ENCODE measurements at places on chromosomes 11 and 22. TPM values are rescaled to one million over a fixed set of nuclear protein-coding genes. Genes with fewer than 3 reads are reported as not detected.
A peak's percentile ranks its signal among the peaks of the same experiment; 100 is the strongest.

DNA sequence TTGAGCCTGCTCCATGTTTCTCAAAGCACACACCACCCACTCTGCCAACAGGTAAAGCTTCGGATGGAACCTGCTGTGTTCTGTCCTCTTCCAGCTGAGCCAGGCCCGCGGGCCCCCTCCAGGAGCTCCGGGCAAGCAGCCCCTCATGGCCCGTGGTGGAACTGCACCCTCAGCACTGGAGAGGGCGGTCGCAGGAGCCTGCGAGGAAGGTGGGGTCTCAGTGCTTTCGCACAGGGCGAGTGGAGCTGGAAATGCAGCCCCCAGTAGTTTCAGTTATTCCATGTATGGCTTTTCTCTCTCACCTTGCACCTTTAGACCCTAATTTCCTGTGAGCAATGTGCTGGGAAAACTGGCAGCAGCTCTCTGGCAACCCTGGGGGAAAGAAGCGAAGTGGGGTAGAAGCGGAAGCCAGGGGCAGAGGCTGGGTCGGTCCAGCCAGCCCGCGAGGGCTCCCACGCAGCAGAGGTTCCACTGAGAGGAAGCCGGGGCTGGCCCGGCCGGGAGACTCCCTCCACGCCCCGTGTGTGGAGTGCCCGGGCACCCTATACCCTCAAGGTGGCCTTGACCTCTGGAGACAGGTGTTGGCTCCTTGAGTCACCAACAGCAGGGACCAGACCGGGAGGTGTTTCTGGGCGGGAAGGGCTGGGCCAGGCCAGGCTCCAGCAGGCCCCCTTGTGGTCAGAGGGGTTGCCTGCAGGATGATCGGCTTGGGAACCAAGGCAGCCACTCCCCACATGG lies 119.9 kb upstream of the TMEM45B start:
- DNase-seq, result peak; percentile 18
- H3K27me3 ChIP-seq, result no peaks in the 10 kb centered on the region
- H3K27ac ChIP-seq, result no peak overlapping the region
- H3K4me3 ChIP-seq, result peak overlapping the region; percentile 30
- peaks cover 6% of the 10 kb centered on the region for H3K4me1 ChIP-seq
- no peaks in the 10 kb centered on the region for H3K36me3 ChIP-seq

GRCh38 chr11:6402561-6402981 lies 12.3 kb downstream of the SMPD1 start:
- H3K36me3 ChIP-seq, result no peaks in the 10 kb centered on the region
- H3K4me1 ChIP-seq, result no peaks in the 10 kb centered on the region
- no peak overlapping the region for H3K27ac ChIP-seq
- no peaks in the 10 kb centered on the region for H3K27me3 ChIP-seq
- no peak overlapping the region for H3K4me3 ChIP-seq

GRCh38 chr11:132022733-132023478 lies 652.5 kb downstream of the NTM start:
- H3K4me3 ChIP-seq, result no peak overlapping the region
- H3K27ac ChIP-seq, result no peak overlapping the region
- H3K27me3 ChIP-seq, result no peaks in the 10 kb centered on the region

- H3K27ac ChIP-seq, result peak overlapping the region; percentile 94
- no peaks in the 10 kb centered on the region for H3K27me3 ChIP-seq
- H3K36me3 ChIP-seq, result no peaks in the 10 kb centered on the region
- H3K4me1 ChIP-seq, result peaks cover 12% of the 10 kb centered on the region
Observed at GRCh38 chr11:59550842-59551658, 39.7 kb downstream of the OR4D9 start.

GRCh38 chr22:48651036-48651890 lies 1176.4 kb downstream of the BRD1 start:
- H3K27ac ChIP-seq, result no peak overlapping the region
- no peak for DNase-seq
- no peak overlapping the region for H3K4me3 ChIP-seq
- H3K36me3 ChIP-seq, result no peaks in the 10 kb centered on the region

Gene CDHR5
- total RNA-seq, result not detected

DNA sequence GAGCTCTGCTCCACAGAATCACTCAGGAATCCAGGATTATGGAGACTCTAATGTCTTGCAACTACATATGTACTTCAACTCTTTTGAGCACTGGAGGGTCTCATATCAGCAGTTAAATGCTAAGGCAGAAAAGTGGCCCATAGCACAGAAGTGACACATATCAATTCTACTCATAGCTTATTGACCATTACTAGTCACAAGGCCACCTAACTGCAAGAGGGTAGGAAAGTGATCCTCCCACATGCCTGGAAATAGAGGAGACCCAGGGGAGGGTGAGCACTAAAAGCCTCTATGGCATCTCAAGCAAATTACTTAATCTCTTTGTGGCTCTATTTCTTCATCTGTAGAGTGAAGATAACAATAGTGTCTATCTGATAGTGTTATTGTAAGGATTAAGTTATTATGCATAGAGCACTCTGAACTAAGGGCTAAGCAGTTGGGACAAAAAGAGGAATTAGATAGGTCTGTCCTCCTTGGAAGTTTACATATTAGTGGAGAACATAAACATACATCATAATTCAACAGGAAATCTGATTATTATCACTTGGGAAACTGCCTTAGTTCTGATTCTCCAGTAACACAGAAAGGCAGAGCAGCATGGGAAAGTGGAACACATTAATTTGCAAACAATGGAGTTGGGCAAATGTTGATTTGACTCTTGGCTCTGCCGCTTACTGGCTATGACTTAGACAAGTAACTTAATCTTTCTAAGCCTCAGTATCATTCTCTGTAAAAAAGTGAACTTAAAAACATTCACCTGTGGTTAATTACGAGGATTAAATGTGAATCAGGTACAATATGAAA lies 25.1 kb upstream of the USP47 start:
- H3K27ac ChIP-seq, result no peak overlapping the region
- no peak for DNase-seq
- no peak overlapping the region for H3K4me3 ChIP-seq
- H3K4me1 ChIP-seq, result no peaks in the 10 kb centered on the region
- no peaks in the 10 kb centered on the region for H3K27me3 ChIP-seq
- H3K36me3 ChIP-seq, result no peaks in the 10 kb centered on the region

Gene MYRF
- 2.8 TPM for total RNA-seq

Gene SLC22A8
- not detected for total RNA-seq

DNA sequence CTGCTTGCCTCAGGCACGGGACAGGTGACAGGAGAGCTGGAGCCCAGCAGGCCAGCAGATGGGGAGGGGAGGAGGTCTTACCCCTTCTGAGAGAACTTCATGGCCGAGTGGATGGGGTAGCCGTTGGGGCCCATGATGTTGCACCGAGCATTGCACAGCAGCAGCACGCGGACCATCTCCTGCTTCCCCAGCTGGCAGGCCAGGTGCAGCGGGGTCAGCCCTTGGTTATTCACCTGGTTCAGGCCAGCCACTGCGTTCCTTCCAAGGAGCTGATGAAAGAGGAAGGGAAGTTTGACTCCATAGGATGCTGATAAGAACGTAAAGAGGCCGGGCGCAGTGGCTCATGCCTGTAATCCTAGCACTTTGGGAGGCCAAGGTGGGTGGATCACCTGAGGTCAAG lies 29.4 kb upstream of the BAIAP2L2 start:
- no peak overlapping the region for H3K4me3 ChIP-seq
- H3K27ac ChIP-seq, result no peak overlapping the region
- no peaks in the 10 kb centered on the region for H3K4me1 ChIP-seq
- no peaks in the 10 kb centered on the region for H3K36me3 ChIP-seq

GRCh38 chr11:116544721-116545120 lies 228.1 kb downstream of the BUD13 start:
- peaks cover 10% of the 10 kb centered on the region for H3K27me3 ChIP-seq
- H3K27ac ChIP-seq, result no peak overlapping the region
- no peak overlapping the region for H3K4me3 ChIP-seq

- no peak overlapping the region for H3K27ac ChIP-seq
- peak; percentile 15 for DNase-seq
- H3K4me3 ChIP-seq, result no peak overlapping the region
- H3K4me1 ChIP-seq, result peaks cover 25% of the 10 kb centered on the region
- H3K27me3 ChIP-seq, result no peaks in the 10 kb centered on the region
Observed at GRCh38 chr11:75969626-75970308, 154.8 kb downstream of the UVRAG start.

Gene LDLRAD3
- 28.1 TPM for total RNA-seq

DNA sequence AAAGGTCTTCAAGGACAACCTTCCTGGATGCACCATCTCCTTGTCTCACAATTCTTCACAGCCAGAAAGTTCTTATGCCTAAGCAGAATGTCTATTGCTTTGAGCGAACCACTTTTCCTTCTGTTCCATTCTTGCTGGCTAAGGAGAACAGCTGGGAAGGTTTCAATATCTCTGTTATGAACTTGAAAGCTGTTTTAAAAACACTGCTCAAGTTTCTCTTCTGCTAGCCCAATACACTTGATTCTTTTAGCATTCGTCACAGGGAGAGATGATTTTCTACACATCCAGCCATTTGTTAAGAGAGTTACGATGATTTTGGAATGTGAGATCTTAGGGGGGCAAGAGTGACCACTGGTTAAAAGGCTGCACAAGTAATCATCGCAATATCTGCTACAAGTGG lies 249.3 kb downstream of the KIRREL3 start:
- H3K27ac ChIP-seq, result no peak overlapping the region
- no peak for DNase-seq
- no peaks in the 10 kb centered on the region for H3K4me1 ChIP-seq
- peaks cover 9% of the 10 kb centered on the region for H3K27me3 ChIP-seq
- H3K36me3 ChIP-seq, result no peaks in the 10 kb centered on the region

Gene SUSD2
- 10.6 TPM for total RNA-seq

Gene CHST1
- total RNA-seq, result not detected
